ENCODE measurements at places on chromosomes 5 and 9. TPM values are rescaled to one million over a fixed set of nuclear protein-coding genes. Genes with fewer than 3 reads are reported as not detected.

DDX4 gene
- total RNA-seq = not detected

ESM1 gene
- not detected for total RNA-seq

CARD9 gene
- 0.85 TPM for total RNA-seq

HAPLN1 gene
- not detected for total RNA-seq

STKLD1 gene
- total RNA-seq = 1.1 TPM

GRAMD2B gene
- total RNA-seq = 1.2 TPM

FST gene
- 15.6 TPM for total RNA-seq

SAXO1 gene
- total RNA-seq = not detected

PCDHA9 gene
- total RNA-seq = not detected

SHISAL2B gene
- total RNA-seq = not detected

FIBCD1 gene
- total RNA-seq = 14.4 TPM

FBXO38 gene
- total RNA-seq = 23.9 TPM

ACOT12 gene
- not detected for total RNA-seq

TNFSF15 gene
- total RNA-seq = 0.36 TPM

GZMA gene
- not detected for total RNA-seq

GDNF gene
- not detected for total RNA-seq

SOHLH1 gene
- total RNA-seq = not detected

LCN1 gene
- not detected for total RNA-seq

MTAP gene
- 22.4 TPM for total RNA-seq

BTNL8 gene
- not detected for total RNA-seq

LHX6 gene
- total RNA-seq = 0.39 TPM

MAMDC2 gene
- 0.20 TPM for total RNA-seq

SMIM32 gene
- total RNA-seq = not detected

DTWD2 gene
- 1.7 TPM for total RNA-seq

ZDHHC11B gene
- total RNA-seq = 1.2 TPM

PCDHB6 gene
- 1.1 TPM for total RNA-seq

HRH2 gene
- 0.64 TPM for total RNA-seq

FUT7 gene
- not detected for total RNA-seq

KIF3A gene
- 10.9 TPM for total RNA-seq

NRARP gene
- 3.5 TPM for total RNA-seq

FBP2 gene
- total RNA-seq = not detected

CDH12 gene
- not detected for total RNA-seq

NR2F1 gene
- 5.2 TPM for total RNA-seq

SPATA31A5 gene
- not detected for total RNA-seq

ROR2 gene
- 1.9 TPM for total RNA-seq

CCL27 gene
- total RNA-seq = not detected

LRRC26 gene
- 1.0 TPM for total RNA-seq

MTX3 gene
- total RNA-seq = 6.9 TPM

IL3 gene
- not detected for total RNA-seq

ZNF658 gene
- total RNA-seq = 2.4 TPM

MYOZ3 gene
- total RNA-seq = not detected

ROPN1L gene
- 2.1 TPM for total RNA-seq

Data from A549 treated with DMSO at 1 μM for 4 hours (cell line).